Stimulated activated CD4-positive, alpha-beta T cell treated with anti-CD3 and anti-CD28 coated beads, Interleukin-1b, Interleukin-23, amount 100 ng/mL, for 4 hours (primary cell): ENCODE measurements at places on chromosomes 11 and 22.

DNA sequence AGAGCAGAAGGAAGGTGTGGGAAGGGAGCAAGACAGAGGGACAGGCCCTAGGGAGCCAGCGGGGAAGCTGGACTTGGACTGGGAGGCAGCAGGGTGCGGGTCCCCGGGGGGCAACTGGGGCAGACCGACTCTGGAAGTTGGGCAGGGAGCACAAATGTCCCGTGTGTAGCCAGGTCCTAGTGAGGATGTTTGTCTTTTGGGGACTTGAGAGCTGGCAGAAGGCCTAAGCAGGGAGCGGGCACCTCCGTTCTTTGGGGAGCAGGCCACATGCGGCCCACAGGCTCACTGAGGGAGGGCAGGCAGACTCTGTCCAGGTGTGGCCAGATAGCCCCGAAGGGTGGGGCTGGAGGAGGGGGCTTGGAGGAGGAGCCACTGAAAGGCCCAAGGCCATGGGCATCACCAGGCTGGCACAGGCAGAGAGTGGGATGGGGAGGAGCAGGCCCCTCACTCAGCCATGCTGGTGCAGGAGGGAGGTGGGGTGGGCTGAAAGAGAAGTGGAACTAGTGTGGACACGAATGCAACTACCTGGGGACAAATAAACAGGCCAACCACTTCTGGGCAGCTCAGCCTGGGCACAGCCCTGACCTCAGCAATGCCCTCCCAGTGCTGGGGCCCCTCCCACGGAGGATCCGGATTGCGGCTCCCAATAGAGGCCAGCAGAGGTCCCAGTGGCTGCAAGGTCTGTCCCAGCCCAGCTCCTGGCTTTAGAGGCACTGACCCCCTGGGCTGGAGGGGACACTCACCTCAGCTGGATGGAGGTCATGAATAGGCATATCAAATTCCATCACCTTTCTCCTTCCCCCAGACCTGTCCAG lies 1.3 kb upstream of the SCARF2 start:
- DNase-seq, result no peak

GRCh38 chr11:117618982-117619355 lies 178.0 kb downstream of the DSCAML1 start:
- no peak for DNase-seq

DNA sequence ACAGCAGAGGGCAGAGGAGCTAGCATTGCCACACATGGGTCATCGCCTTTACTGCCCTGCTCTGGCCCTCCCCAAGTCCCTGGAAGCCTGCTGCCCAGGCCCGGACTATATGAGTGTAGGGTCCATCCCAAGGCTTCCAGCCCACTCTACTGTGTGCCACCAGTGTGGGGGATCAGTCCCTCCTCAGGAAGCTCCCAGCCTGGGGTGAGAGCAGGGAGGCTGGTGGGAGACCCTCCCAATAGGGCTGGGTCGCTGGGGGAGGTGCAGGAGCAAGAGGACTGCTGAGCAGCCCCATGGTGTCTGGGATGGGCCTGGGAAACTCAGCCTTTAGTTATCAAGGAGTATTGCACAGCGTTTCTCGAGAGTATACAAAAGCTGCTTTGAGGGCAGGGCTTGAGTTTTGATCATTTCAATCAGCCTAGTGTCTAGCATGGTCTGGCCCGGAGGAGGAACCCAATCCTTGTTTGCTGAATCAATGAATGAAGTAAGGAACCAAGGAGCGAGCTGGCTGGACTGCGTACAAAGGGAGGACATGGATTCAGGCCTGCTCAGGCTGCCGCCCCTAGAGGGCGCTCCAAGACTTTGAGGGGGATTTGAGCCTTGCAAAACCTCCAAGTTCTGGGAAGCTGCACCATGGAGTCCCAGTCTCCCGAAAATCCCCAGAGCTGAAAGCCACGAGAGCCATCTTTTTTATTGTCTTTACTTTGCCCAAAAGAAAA lies 89.0 kb upstream of the PARVA start:
- DNase-seq, result peak; percentile 47

GRCh38 chr11:15967166-15967565 lies 389.2 kb downstream of the SOX6 start:
- no peak for DNase-seq

DNA sequence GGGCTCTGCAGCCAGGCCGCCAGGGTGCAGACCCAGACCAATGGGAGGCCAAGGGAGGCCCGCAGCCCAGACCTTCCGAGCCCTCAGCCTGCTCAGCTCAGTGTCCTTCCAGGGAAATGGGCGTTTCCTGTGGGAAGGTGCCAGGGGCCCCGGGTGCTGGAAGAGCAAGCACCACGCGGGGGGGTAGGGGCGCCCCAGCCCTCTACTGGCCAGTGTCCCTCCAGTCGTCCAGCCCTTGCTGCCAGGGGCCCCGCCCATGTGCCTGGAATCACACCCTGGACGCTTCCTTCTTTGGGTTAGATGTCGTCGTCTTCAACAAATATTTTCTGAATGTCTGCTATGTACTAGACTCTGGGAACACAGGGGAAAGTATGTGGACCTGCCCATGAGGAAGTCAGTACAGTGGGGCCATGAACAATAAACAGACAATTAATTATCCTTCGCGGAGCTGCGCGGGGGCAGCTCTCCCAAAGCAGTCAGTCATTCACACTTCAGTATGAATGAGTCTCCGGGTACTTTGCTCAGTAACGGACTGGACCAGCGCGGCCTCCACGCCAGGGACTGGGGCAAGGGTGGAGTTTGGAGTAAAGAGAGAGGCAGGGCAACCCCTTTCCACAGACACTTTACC lies 60.2 kb downstream of the CDKN1C start:
- no peak for DNase-seq

DNA sequence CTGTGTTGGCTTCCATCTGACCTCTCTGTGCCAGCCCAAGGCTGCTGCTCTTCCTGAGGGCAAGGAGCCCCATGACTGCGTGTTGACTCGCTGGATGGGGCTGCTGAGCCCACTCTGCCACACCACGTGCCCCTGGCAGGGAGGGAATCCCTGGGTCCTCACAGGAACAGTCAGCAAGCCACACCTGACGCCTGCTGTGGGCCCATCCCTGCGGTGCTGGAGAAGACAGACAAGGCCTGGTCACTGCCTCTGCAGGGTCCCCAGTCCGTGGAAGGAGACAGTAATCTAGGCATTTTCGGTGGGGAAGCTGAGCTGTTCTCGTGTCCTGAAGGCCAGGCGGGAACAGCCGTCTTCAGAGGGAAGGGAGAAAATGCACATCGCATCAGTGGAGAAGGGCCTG lies 10.6 kb upstream of the PPP6R3 start:
- no peak for DNase-seq

- DNase-seq, result no peak
Measured at GRCh38 chr11:102293873-102294601, 23.2 kb upstream of the BIRC3 start.

DNA sequence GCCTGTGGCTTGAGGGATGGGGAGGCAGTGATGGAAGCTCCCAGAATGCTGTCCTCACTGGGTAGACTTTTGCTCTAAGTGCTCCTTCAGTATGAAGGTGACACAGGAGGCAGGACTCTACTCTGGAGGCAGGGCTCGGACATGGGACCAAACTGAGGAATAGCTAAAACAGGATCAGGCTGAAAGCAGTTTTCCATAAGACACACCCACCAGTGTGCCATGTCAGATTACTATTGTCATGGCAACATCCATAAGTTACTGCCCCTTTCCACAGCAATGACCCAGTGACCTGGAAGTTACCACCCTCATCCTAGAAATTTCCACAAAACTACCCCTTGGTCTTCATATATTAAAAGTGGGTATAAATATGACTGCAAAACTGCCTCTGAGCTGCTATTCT lies 43.6 kb upstream of the GALNT18 start:
- DNase-seq, result no peak

DNA sequence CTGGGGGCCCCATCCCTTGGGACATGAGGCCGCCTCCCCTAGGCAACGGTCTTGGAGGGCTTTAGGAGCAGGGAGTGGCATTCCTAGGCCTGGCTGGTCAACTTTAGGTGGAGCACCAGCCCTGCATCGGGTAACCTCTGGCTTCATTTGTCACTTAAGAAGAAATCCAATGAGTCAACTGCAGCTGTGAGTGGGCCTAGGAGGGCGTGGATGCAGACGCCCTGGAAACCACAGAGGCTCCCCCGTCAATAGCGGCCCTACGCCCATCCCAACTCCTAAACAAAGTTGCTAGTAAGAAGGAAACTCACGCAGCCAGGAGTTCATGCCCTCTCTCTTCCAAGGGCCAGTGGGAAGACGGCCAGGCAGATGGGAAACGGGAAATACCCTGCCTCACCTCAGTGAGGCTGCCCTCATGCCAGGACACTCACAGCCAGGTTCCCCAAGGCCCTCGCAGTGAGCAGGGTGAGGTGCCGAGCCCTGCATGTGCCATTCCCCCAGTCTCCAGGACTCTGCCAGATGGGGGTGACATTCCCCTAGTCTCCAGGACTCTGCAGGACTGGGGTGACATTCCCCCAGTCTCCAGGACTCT lies 20.8 kb downstream of the BID start:
- no peak for DNase-seq

- DNase-seq, result peak; percentile 12
Measured at GRCh38 chr22:32985899-32986765, 72.0 kb downstream of the SYN3 start.

DNA sequence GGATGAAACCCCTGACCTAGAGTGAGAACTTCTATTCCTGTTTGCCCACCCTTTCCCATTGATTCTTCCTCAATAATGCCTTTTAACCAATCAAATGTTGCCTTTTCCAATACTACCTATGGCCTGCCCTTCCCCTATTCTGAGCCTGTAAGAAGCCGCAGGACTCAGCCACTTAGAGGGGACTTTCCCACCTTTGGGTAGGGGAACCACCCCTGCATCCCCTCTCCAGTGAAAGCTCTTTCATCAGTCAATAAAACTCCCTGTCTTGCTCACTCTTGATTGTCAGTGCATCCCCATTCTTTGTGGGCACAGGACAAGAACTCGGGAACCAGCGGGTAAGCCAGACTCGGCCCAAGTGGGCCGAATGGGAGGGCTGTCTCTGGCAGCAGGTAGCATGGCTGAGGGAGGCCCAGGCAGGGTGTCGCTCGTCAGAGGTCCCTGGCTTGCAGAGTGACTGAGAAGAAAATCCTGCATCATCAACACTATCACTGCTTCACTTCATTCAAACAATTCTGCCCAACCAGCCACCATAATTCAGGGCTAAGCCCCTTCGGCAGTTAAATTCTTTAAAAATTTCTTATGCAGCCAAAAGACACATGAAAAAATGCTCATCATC lies 30.4 kb downstream of the LDHAL6A start:
- DNase-seq, result no peak

DNA sequence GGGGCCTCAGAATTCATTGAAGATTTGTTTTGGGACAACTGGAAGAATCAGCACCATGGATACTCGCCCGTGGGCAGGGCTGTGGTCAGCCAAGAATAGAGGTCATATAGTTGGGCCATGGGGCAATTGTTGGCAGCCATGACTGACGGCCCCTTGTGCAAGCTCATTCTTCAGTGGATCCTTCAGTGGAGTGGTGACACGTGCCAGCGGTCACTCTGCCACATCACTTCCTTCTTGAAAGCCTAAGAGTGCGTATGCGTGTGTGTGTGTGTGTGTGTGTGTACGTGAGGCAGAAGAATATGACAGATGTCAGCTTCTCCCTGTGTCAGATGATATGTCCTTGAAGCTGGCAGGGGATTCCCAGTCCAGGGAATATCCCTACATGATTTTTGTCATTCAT lies 1.8 kb upstream of the IL18BP start:
- no peak for DNase-seq

DNA sequence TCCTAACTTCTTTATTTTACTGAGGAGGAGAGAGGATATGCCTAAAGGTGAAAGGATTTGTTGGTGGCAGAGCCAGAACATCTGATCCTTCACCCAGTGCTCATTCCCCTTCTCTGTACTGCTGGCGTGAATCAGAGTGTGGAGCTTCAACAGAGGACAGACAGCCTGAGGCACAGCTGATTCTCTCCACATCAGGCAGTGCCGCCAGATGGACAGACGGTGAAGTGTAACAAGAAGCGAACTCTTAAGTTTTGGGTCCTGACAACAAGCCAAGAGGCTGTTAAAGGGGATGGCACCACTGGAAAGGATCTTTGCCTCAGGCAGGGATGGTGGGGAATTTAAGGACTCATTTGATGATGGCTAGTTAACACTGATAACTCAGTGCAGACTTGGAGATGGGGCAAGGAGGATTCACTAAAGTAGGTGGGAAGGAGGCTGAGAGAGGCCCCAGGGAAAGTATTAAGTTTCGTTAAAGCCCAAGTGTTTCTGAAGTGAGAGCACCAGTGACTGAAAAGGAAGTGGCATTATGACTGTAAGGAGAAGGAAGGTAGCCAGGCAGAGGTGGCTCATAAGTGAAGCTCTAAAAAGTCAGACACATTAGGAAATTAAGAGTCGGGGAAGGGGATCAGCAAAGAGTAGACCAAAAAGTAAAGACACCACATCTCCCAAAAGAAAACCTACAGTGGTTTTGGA lies 81.3 kb downstream of the CLPB start:
- no peak for DNase-seq

DNA sequence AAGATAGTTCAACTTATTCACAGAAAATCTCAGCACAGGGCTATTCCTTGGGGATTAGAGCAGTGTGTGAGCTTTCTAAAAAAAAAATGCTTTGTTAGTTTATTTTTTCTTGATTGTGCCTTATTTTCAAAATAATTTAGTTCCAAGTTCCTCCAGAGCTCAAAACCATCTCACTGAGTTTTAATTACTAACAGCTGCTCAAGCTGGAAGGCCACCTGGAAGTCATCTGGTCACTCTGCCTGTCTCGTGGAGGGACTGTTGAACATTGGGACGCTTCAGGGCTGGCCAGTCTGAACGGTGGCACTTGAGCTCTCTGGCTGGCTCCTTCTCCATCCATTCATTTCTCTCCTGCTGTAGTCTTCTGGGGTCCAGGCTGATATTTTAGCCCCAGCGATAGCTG lies 4.0 kb downstream of the OR51E1 start:
- DNase-seq, result no peak

DNA sequence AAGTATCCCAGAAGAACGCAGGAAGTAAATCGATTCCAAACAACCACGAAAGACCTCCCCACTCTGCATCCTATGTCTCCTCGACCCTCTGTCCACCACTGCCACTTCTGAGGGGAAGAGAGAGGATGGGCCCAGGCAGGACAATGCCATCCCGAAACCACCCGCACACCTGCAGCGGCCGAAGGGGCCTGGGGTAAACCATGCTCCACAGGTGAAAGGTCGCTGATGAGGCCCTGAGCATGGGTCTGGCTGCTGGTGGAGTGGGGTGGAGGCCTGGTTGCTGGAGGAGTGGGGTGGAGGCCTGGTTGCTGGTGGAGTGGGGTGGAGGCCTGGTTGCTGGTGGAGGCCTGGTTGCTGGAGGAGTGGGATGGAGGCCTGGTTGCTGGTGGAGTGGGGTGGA lies 13.1 kb downstream of the TOLLIP start:
- DNase-seq, result no peak

DNA sequence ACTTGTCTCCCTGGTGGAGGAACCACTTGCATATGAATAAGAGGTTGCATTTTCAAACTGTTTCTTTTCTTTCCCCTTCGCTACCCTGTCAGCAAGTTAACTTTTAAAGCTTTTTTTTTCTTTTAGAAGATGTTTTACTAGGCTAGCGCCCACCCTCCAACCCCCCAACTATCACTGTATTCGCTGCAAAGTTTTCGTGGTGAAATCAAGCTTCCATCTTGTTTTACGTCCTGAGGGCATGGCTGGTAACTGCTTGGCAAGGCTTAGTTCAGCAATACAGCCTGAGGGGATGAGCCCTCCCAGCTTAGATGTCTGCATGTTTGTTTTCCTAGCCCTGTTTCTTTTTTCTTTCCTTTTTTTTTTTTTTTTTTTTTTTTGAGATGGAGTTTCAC lies 1359.3 kb downstream of the LRRC4C start:
- DNase-seq, result no peak

GRCh38 chr22:22060200-22061084 lies 77.9 kb upstream of the TOP3B start:
- peak; percentile 16 for DNase-seq
